ENCODE measurements at places on chromosomes 4 and X.

GRCh38 chrX:98962996-98963395 lies 1447.1 kb downstream of the PCDH19 start:
- DNase-seq = no peak

DNA sequence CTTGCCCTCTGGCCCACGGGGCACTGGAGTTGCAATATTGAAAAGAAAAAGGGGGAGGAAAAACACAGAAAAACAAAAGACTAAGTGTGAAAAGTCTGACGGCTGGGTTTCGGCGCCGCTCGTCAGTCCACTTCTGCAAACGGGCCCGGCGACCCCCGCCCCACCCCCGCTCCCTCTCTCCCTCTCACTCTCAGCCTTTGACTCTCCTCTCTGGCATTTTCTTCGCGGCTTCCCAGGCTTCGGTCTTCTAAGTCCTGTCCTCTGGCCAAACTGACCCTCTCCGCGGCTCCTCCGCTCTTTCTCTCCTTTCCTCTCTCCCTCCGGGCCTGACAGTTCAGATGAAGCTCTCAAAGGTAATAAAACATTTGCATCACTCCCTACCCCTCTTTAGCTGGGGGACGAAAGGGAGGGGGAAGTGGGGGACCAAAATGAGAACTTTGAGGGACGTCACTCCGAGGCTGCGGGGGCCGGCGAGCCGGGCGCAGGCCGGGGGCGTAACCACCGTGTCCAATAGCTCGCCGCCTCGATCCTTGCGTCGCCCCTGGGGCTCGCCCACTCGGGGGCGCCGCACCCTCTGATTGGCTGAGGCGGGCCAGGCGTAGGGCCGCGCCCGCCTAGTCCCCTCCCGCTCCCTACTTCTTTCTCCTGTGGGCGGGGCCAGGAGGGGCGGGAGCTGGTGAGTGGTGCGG lies at the start of gene NKX6-1:
NKX6-1 (minus strand) TSS at position 358 of the 689 bp plus-strand sequence. CDS start 1,064 bp downstream, outside the sequence.
- DNase-seq = peak; percentile 71

DNA sequence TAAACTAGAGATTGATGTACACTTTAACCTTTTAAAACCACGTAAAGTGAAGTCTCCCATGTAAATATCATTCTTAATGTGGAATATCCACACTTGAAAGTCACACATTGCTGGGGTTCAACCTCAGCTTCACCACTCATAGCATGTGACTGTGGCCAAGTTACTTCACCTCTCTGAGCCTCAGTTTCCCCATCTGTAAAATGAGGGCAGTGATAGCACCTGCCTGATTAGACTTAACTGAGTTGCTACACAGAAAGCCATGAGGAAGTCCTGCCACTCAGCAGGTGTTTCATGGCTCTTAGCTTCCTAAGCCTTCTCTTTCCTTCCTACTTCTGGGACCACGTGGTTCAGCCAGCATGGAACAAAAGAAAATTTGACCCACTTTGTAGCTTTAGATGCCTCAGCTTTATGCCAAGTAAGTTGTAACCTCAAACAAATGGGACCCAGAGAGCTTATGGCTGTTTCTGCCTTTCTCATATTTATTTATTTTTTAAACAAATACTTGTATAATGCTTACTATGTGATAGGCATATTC lies 277.3 kb upstream of the KLF3 start:
- DNase-seq = no peak

- DNase-seq = peak; percentile 34
Measured at GRCh38 chr4:27048429-27049238, 188.0 kb downstream of the STIM2 start.

GRCh38 chr4:71195924-71196323 lies 142.9 kb upstream of the SLC4A4 start:
- no peak for DNase-seq

- DNase-seq = peak; percentile 43
Measured at GRCh38 chrX:66163849-66164411, at the start of gene HEPH. Gene HEPH, plus strand, starts transcription at chrX:66164247. Its CDS starts 6,324 bp downstream, at chrX:66170571.

DNA sequence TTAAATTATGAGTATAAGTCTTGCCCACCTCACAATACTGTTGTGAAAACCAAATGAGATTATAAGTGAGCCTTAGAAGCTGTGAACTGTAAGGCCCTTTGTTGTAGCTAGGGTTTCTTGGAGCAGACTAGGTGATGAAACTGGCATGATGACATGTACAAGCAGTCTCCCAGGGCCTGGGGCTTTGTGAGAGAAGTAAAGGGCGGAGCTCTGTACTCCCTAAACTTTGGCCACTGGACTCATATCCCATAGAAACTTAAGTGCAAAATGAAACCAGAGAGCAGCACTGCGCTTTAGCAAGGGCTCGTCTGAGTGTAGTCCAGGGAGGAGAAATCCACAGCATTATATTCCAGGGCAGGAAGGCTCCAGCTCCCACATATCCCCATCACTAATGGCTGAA lies 385.6 kb upstream of the FGF16 start:
- no peak for DNase-seq

GRCh38 chrX:70172221-70172620 lies 5.1 kb upstream of the DGAT2L6 start:
- DNase-seq = no peak

- peak; percentile 75 for DNase-seq
Measured at GRCh38 chr4:174120446-174121295, 162.8 kb downstream of the FBXO8 start.

DNA sequence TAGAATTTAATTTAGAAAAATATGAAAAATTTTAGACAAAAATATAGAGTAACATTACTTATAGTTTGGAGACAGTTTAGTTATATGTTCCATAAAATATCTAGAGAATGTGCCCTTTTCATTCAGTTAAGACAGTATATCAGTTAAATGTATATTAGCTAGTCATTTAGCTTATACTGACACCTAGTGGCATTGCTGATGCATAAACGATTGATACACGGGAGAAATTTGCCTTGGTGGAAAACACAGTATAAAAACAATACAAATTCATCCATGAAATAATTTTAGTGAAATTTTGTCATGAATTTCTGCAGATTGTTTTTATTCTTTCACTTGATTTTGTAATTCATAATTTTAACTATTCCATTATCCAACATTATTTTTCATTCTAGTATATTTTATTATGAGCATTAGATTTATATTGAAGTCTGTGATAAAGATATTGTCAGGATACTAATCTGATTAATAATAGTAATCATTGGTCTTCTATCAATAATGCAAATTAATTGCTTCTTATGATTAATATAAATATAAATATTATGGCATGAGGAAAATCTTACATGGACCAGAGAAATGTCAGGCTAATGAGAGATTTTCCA lies 219.0 kb downstream of the TLL1 start:
- DNase-seq = peak; percentile 42

- DNase-seq = no peak
Measured at GRCh38 chr4:10456595-10457254, 501 bp downstream of the ZNF518B start.

DNA sequence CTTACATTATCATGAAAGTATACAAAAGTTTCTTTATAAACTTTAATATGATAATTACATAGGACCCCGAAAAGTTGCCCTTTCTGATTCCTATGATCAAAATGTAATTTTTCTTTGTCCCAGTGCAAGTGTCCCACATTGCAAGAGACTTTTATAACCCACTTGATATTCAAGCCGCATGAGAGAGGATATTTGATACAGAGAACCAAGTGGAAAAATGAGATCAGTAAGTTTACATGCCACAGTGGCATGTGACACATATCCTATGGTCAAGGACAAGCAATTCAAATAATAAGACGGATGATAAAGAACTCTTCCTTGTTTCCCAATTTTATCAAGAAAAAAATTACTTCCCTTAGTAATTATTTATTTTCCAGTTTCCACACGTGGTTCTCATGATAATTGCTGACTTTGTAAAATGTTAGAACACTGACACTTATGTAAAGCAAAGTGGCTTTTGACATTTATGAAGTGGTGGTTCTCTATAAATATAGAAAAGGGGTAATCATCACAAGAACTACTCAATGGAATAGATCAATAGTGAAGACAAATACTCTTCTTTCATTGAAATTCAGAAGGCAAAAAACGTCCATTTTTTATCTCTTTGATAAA lies 273.7 kb upstream of the NOCT start:
- DNase-seq = no peak

GRCh38 chrX:129618997-129619396 lies 35.8 kb downstream of the APLN start:
- DNase-seq = no peak

- no peak for DNase-seq
Measured at GRCh38 chr4:47531241-47531953, 46.3 kb downstream of the ATP10D start.

DNA sequence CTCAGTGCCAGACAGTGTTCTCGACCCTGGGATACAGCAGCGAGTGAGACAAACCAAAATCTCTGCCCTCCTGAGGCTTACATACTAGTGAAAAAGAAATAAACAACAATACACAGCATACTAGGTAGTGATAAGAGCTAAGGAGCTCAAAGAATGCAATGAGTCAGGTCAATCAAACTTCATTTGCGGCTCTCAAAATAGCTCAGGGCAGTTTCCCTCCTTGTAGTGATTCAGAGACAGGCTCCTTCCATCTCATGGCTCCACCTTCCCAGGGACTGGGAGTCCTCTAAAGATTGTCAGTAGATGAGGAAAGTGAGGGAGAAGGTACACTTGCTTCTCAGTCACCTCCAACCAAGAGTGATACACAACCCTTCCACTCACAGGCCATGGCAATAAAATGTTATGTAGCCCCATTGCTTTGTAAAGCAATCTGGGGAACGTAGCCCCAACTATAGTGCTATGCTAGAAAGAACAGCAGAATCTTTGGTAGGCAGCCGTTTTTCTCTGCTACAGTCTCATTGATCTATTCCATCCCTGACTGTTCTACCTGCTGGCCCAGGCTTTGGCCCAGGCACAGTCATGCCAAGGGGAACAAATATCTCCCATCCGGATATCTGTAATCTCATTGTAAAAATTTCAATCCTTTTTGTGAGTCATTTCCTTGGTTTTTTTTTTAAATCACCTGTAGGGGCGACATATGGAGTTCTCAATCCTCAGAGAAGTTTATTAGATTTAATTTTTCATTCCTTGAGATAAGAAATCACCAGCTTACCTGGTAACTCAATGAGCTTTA lies 183.1 kb upstream of the S100G start:
- DNase-seq = no peak

- peak; percentile 4 for DNase-seq
Measured at GRCh38 chrX:46180258-46180687, 364.9 kb downstream of the ZNF674 start.

DNA sequence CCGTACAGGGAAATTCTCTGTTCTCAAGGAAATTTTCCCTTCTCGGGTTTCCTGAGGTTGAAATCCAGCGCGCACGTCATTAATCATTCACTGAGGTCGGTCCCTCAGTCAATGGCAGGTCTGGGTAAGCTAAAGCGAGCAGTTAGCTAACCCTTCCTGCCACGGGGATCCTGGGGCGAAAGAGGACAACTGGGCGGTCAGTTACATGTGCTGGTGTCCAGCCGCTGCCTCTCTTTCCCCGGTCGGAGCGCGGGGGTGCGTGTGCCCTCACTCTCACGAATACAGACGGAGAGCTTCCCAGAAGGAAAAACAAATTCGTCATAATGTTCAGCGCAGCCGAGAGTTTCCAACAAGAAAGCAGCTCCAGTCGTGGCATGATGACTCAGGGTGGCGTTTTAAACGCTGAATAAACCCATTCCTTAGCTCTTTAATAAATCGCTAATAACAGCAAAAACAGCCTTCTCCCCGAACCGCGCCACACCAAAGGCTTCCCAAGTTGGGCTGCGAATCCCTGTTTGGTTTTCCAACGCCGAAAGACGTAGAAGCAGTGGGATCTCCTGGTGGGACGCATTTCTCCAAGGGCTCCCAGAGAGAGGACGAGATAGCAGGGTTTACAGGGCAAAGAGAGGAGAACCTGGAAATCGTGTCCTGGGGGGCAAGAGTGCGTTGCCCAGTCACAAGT lies 752 bp upstream of the FGF5 start:
- peak; percentile 50 for DNase-seq

DNA sequence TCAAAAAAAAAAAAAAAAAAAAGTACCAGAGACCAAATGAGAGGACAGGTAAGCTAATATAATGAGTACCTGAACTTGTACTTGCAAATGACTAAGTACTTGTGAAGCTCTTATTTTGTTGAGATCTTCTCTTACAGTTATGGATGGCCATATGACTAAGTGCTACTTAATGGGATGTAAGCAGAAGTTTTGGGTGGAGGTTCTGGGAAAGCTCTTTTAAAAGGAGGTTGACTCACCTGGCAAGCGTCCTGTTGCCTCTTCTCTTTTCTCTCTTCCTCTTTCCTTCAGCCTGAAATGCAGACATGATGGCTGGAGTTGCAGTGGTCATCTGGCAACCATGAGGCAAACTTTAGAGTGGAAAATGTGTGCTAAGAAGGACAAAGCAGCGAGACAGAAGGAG lies 36.9 kb upstream of the MED14 start:
- DNase-seq = no peak

DNA sequence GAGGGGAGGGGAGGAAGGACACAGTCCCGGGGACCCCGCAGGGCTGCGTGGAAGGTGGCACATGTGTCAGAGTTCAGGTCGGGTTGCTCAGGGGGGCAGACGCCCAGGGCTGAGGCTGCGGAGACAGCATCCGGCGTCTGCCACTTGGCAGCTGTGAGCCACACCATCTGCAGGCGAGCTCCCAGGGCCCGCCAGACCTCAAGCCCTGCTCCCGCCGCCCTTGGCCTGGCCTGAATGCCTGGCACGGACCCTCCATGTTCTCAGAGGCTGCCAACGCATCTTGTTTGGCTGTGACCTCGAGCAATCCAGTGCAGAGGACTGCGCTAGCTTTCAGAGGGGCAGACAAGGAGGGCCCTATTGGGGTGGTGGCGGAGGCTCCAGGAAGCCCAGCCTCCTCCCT lies 5.1 kb downstream of the BGN start:
- no peak for DNase-seq

GRCh38 chr4:133638751-133639150 lies 489.7 kb downstream of the PCDH10 start:
- DNase-seq = no peak

GRCh38 chr4:161949946-161950725 lies 213.7 kb downstream of the FSTL5 start:
- no peak for DNase-seq

DNA sequence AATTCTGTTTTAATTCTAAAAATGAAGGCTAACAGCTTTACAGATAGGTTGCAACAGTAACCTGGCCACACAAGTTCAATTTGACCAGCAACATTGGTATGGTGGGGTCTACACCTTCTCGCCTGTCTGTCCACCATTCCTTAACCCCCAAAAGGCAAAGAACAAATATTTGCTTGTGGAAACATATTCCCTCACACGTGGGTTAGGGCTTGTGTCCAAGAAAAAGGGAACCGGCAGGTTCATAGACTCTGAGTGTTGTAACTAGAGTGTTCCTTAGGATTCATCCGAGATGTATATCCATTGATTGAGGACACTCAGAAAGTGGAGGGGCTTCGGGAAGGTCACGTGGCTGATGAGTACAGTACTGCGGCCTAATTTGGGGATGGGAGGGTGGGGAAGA lies 54.1 kb downstream of the C4orf51 start:
- no peak for DNase-seq

DNA sequence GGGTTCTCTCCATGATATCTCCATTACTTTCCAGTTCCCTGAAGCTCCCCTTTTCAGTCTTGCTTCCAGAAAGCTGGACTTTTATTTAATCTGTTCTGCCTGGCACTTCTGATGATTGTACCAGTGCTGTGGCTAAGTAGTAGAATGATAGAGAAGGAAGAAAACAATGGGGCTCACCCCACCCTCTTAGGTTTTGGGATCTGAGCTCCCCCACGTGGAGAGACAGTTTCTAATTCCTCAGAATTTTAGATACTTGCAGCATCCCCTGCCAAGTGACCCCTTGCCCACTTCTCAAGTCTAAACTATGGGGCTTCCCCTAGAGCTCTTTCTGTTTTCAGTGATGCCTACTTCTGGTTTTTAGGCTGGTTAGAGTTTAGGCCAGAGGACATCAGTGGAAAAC lies 73.9 kb downstream of the GC start:
- DNase-seq = no peak

- DNase-seq = no peak
Measured at GRCh38 chrX:23292354-23292987, 42.2 kb upstream of the PTCHD1 start.

- DNase-seq = no peak
Measured at GRCh38 chr4:22456291-22456690, 59.6 kb downstream of the ADGRA3 start.
